Activated T-helper 17 cell treated with anti-CD3 and anti-CD28 coated beads, Interleukin-2, amount 50 U/mL, for 72 hours (primary cell): ENCODE measurements at places on chromosomes 5 and 9.

- ATAC-seq: no peak
Measured at GRCh38 chr9:69573651-69574050, 98.5 kb downstream of the APBA1 start.

- ATAC-seq: no peak
Measured at GRCh38 chr9:21750021-21750735, 52.3 kb upstream of the MTAP start.

DNA sequence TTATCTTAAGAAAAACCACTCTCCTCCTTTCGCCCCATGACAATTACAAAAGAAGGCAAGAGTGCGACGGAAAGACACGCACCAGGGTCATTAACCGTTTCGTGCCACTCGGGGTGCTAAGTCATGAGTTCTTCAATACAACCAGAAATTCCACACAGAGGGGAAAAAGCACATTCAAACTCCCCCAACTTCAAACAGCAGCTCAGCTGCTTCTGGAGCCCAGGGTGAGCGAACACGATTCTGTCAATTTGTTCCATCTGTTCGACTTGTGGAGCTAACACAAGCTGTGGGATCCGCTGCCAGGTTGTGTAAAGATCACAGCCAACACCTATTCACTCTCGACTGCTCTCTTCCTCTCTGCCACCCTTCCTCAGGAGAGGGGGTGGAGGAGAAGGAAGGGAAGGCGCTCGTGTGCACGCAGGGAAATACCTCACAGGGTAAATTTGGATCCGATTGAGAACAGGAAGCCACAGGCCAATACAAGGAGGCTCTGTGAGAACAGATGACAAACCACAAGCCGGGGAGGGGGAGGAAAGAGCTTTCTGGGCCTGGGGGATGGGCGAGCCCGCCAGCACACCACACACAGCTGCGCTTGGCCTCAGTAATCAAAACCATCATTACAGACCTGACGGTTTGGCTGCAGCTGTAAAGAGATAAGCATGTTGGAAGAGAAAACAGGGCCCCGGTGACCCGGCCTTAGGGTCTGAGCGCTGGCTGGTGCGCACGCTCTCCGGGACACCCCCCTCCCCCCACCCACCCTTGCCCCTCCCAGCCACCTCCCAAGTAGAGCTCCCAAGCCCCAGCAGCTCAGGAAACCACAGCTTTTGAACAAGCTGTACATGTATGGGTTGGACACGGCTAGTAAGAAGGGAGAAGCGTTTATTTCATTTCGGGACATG is 54.3 kb downstream of the PTCH1 start:
- ATAC-seq: peak; percentile 91

DNA sequence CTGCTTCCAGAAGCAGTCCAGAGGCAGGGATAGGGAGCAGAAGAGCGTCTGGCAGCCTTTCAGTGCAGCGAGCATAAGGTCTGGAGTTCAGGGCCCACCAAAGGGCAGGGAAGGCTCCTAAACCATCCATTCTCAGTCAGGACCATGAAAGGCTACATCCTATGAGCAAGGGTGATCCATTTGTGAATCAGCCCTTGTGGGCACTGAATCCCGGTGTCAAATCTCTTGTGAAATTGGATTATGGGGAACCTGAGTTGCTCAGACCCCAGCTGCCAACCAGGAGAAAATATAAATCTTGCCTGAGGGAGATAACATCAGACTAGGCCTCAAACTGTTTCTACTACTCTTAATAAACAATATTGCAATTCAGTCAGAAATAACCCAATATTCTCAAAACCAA is 204.4 kb downstream of the SYK start:
- ATAC-seq: no peak

GRCh38 chr5:177598477-177598876 is 1.5 kb upstream of the B4GALT7 start:
- peak; percentile 5 for ATAC-seq

- no peak for ATAC-seq
Measured at GRCh38 chr5:113378514-113378913, 56.3 kb downstream of the TSSK1B start.

DNA sequence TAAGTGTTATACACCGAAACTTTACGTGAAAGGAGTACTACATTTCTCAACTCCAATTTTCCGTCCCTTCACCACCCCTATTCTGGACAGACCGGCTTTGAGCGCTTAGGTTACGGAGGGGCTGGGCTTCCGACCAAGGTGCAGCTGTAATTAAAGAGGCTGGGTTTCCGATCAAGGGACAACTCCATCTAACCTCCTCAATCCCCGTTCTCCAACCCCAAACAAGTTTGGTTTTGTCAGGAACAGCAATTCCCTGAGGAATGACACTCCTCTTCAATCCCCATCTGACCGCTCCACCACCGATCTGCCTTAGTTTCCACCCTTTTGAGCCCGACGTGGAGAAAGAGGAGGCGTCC is 577 bp downstream of the TUT7 start:
- ATAC-seq: peak; percentile 28

- no peak for ATAC-seq
Measured at GRCh38 chr5:75091597-75091996, 39.2 kb upstream of the GCNT4 start.

GRCh38 chr9:36007852-36008251 is 28.9 kb upstream of the RECK start:
- ATAC-seq: no peak

DNA sequence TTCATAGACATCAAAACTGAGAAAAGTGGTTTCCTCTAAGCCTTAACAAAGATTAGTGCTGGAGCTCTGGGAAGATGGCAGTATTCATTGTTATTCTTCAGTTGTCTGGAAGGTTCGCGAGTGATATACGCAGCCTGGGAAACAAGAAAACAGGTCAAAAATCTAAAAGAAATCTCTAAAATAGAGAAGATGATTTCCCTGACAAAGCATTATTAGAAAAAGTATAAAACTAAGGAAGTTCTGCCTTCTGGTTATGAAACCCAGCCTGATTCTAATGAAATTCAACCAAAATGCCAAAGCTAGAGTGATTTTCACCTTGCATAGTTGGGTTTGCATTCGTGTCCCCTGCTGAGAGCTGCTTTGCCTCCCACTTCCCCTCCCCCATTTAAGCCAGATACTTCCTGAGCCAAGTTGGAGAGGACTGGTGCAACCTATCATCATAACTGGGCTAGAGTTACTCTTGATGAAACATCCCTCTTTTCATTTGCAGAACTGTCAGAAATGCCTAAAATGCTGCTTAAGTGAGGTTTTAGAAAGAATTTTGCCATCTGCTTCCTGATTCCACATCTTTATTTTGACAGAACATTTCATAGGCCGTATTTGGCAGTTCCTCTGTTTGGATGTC is 48.4 kb downstream of the NDFIP1 start:
- ATAC-seq: no peak

- no peak for ATAC-seq
Measured at GRCh38 chr5:91307048-91307447, 76.1 kb downstream of the ARRDC3 start.

- ATAC-seq: peak; percentile 93
Measured at GRCh38 chr5:149172261-149172660, 31.0 kb downstream of the ABLIM3 start.

- no peak for ATAC-seq
Measured at GRCh38 chr5:173278172-173278571, 43.2 kb upstream of the NKX2-5 start.

DNA sequence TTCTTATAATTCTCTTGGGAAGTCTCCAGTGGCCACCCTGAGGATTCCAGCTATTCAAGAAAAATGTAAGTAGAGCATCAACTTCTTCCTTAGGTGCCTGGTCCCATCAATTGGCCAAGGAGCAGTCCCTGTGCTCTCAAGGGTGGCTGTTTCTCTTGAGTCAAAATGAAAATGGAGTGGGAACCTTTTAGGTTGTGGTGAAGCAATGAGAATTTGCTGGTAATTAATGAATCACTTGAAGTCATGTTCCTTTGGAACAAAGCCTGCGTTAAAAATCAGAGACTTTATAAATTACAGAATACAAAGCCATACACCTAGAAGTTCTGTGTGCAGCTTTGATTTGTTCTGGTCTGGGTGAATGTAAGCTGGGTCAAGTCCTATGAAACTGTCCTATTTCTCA is 48.9 kb downstream of the IL31RA start:
- ATAC-seq: peak; percentile 68

DNA sequence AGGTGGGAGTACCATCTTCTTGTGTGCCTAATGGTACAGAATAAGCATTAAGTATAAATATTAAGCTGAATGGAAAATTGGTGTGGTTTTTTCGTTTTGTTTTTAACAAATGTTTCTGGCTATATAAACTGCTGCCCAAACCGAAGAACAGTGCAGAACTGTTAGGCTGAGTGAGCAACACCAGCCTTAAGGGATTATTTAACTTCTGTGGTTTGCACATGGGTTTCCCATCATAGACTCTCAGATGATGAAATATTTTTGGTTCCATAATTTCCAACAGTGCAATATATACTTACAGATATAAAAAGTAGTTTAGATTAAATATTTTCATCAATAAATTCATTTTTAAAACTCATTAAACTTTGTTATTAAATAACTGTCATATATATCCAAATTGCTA is 16.4 kb downstream of the C5orf63 start:
- no peak for ATAC-seq

GRCh38 chr5:54835647-54836046 is 149.7 kb downstream of the ESM1 start:
- no peak for ATAC-seq

- no peak for ATAC-seq
Measured at GRCh38 chr5:98513380-98513779, 260.1 kb upstream of the RGMB start.

DNA sequence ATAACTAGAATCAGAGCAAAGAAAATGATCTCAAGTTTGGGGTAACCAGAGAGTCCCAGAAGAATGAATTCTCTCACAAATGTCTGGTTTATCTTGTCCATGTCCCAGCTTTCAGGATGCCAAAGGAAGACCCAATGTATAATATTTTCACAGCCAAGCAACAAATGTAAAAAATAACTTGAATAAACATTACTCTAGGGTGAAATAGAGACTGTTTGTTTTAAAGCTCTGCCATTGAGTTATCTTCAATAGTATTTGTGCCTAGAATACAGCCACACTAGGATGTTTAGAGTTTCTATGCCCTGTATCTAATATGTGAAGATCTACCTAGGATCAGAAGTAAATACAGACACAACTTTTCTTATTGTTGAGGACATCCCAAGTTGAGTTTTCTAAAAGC is at the start of gene OR13C4:
Gene OR13C4, minus strand, starts transcription at position 101 of the 400 bp plus-strand sequence. Its CDS starts 0 bp downstream, at position 101.
- ATAC-seq: no peak

DNA sequence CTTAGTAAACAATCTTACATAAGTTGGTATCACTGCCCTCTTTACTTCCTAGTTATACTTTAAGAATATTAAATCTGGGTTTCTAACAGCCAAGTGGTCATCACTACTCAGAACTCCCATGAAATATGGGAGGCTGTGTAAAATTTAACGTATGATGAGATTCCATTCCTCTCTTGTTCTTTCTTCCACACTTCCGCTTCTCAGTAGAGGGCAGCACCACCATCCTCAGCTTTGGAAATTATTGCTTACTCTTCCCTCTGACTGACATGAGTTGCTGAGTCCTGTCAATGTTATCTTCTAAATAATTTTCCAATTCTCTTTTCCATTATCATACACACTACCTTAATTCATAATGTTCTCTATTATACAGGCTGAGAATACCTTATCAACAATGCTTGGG is 194.0 kb downstream of the RFX3 start:
- ATAC-seq: no peak

- no peak for ATAC-seq
Measured at GRCh38 chr5:156534085-156534484, 207.1 kb downstream of the SGCD start.

- ATAC-seq: no peak
Measured at GRCh38 chr9:131997779-131998178, 81.9 kb downstream of the MED27 start.

GRCh38 chr5:57955511-57955910 is 472.9 kb upstream of the ACTBL2 start:
- ATAC-seq: no peak
